ENCODE measurements at places on chromosomes 12 and 14. TPM values are rescaled to one million over a fixed set of nuclear protein-coding genes. Genes with fewer than 3 reads are reported as not detected.

The TAS2R43 gene
- not detected for total RNA-seq

The CLEC6A gene
- not detected for total RNA-seq

DNA sequence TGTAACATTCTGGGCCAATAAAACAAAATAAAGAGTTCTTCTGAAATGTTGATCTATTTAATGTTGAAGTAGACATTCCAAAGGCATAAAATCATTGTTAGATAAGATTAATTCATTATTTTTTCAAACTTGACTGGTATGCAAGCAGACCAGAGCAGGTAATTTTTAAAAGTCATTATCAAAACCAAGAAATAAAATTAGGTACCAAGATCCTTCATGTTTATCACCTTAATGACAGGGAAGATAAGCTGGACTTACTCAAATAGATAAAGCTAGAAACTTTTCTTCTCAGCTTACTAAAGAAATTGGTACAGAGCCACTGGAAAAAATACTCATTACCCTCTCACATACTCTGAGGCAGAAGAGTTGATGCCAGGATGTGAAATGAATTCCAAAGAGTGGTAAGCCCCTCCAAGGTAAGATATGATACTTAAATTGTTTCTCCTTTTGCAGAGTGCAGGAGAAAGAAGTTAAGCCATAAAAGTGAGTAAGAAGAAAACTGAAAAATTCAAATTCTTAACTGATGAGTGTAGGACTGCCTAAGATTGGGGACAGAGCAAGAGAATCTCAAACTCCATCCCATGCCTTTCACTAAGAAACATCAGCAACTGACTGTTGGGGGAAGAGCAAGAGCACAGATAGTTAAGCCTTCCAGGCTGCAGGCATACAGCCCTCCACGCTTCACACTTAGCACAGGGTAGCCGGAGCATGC lies 111.9 kb downstream of the SLC41A2 start:
- no peak for DNase-seq

The KCNC2 gene
- total RNA-seq: not detected

GRCh38 chr14:95835121-95835730 lies 41.4 kb upstream of the TUNAR start:
- DNase-seq: no peak

- no peak for DNase-seq
Measured at GRCh38 chr12:121522971-121523370, 57.9 kb downstream of the KDM2B start.

GRCh38 chr14:99351166-99352007 lies 79.4 kb upstream of the BCL11B start:
- no peak for DNase-seq

GRCh38 chr14:74325446-74325845 lies 22.7 kb upstream of the ABCD4 start:
- DNase-seq: no peak

The OR6C70 gene
- total RNA-seq: not detected

DNA sequence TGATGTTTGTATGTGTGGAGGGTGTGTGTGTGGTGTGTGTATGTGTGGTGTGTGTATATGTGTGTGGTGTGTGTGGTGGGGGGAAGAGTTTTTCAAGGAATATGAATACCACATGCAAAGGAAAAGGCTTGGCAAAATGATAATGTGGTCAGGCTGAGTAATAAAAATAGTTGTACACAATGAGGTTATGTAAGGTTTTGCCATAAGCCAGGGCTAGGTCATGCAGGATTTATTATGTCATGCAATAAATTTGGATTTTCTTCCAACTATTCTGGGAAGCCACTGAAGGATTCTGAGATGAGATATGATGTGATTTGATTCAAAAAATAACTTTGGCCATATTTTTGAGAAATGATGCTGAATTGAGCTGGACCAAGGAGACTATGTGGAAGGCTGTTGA lies 1191.6 kb upstream of the SEL1L start:
- no peak for DNase-seq

DNA sequence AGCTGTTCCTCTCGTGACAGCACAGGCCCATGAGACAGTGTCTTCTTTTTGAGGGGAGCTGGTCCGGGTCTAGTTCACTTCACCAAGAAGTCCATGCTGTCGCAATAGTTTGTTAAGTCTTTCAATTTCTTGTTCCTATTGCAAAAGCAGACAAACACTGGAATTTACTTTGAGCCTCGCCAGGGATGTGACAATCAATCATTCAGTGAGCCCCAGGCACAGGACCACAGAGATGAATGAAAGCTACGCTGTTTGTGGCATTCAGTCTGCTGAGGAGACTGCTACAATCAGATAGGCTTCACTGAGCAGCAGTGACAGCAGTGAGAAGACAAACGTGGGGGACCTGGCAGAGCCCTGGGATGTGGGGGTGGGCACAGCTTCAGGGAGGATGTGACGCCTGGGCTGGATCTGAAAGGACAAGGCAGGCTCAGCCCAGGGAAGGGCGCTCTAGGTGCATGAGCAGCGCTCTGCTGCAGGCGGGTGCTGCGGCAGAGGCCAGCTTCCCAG lies 35.5 kb downstream of the TCTN1 start:
- DNase-seq: no peak

DNA sequence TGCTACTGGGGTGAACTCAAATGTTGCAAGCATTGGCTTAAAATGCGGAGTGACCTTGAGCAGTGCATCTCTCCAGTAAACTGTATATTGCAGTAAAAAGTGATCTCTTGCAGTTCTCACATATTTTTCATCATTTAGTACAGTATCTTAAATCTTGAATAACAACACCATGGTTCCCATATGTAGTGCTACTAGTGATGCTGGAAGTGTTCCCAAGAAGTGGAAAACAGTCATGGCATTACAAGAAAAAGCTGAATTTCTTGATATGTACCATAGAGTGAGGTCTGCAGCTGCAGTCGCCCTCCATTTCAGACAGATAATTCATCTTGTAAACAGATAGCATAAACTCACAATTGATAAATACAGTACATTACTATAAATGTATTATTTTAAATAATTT lies 42.9 kb upstream of the TSPAN8 start:
- DNase-seq: no peak

DNA sequence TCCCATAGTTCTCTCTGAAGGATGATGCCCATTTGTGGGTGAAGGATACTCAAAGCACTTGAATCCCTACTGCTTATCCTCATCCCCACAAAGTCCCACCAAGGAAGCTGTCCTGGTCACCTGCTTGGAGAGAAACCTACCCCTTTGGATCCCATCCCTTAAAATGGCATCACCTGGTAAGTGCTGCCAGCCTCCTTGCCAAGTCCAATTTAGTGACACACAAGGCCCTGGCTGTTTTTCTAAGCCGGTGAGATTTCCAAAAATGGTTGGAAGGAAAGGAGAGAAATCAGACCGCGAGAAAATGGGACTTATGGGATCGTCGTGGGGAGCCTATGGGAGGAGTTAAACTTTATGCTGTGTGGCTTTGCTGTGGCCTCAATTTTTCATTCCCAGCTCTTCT lies 358.2 kb downstream of the FUT8 start:
- DNase-seq: no peak

The BMP4 gene
- total RNA-seq: 10.1 TPM

DNA sequence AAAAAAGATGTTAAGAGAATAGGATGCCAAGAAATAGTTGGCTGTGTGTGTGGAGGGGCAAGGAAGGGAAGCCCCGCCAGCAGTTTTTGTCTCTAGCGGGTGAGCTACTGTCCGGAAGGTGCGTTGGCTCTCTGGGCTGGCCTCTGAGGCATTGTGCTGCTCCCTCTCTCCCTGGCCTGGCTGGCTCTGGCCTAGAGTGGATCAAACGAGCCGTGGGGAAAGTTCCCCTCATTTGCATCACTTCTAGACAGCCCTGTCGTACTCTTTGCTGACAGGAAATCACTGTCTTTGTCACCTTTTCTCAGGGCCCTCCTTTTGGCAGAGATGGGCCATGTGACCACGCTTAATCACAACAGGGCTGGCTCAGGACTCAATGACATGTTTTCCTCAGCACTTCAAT lies 236.1 kb upstream of the NPAS3 start:
- DNase-seq: peak; percentile 67

GRCh38 chr14:63432888-63433552 lies 110.2 kb downstream of the PPP2R5E start:
- DNase-seq: no peak

DNA sequence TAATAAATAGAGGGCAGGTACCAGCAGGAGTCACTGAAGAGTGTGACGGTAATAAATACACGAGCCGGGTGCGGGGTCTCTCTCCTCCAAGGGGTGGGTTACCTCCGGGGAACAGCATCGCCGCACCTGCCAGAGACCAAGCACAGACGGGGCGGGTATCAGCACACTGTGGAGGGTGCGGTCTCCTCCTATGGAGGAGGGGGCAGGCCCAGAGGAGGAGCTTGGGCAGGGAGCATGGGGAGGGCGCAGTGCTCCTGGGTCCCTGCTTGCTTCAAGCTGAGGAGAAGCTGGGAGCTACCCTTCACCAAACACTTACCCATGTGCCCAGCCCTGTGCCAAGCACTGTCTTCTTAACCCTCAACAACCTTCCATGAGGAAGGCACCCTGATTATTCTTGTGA lies 12.8 kb downstream of the PGF start:
- no peak for DNase-seq

- no peak for DNase-seq
Measured at GRCh38 chr14:65164825-65165135, 62.5 kb upstream of the MAX start.
